ENCODE measurements at places on chromosomes 5 and 9.
A peak's percentile ranks its signal among the peaks of the same experiment; 100 is the strongest.

DNA sequence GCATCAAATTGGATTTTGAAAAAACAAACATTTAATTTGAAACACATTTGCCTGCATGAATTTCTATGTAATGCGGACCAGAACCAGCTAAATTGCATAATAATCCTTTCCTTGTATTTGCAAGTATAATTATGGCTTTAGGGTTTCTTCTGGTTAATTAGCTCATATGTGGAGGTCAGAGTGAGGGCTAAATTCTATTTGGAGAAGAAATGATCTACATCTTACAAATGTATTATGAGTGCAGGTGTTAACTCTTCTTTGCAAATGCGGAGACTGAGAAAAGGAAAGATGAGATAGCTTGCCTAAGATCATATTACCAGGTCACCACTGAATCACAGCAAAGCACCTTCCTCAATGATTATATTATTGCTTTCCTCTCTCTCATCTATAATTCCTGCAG, 194.7 kb downstream of the CDH9 start:
- DNase-seq, result no peak

- DNase-seq, result no peak
Observed at GRCh38 chr9:87199278-87199677, 252.0 kb upstream of the GAS1 start.

- no peak for DNase-seq
Observed at GRCh38 chr9:131477367-131477766, 25.4 kb upstream of the POMT1 start.

DNA sequence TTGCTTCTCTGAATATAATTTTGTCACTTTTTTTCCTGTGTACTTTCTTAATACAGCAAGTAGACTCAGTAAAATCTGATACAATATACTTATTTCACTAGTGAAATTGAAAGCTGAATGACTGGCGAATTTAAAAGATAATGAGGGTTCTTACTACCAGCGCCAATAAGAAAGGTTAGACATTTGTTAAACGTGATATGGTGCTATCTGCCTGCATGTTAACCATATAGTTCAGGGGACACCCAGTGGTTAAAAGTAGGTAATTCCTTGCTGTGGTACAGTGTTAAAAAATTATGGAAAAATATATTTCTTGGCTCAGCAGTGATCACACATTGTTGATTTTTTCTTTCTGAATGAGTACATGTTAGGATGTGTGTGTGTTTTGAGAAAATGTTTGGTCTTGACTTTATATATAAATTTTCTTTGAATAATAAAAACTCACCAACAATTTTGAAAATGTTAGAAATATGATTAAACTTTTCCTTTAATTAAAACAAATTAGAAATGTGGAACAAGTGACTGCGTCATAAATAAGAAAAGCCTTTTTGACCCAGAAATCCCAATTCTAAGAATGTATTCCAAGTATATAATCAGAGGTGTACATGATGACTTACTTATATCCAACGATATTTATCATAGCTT, 25.8 kb downstream of the CAST start:
- DNase-seq, result peak; percentile 16

GRCh38 chr5:144448457-144448856, 277.8 kb downstream of the KCTD16 start:
- no peak for DNase-seq

DNA sequence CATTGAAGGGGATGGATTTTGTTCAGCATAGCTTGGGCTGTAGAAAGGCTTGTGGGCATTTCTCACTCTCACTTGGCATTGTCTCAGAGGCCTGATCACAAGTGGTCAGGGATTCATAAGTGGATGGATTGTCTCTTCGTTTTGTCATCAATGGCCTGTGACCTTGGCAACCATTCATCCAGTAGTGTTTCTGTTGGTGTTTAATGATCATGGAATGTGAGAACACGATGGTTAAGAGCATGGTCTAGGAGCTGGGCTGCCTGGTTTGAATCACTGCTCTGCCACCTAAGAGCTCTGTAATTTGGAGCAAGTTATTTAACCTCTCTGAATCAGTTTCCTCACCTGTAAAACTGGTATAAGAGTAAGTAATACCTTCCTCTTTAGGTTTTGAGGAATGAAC, 430.1 kb upstream of the MEF2C start:
- no peak for DNase-seq

- DNase-seq, result no peak
Observed at GRCh38 chr9:87909310-87910041, 8.3 kb upstream of the SPATA31C1 start.

DNA sequence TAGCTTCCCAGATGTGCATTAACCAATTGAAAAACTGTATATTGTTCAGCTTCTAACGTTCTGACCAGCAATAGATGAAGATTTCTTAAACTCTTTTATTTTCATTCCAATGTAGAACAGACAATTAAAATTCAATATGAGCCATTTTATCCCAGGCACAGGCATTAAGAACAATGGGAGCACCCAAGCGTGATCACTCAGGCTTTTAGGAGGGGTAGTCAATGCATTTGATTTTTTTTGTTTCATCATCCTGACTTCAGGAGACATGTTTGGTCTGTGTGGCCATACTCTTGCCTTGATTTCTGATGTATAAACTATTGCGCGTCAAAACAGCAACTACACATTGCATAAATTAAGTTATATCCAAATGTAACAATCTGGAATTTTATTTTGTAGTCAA, 653.0 kb upstream of the RORB start:
- DNase-seq, result no peak

DNA sequence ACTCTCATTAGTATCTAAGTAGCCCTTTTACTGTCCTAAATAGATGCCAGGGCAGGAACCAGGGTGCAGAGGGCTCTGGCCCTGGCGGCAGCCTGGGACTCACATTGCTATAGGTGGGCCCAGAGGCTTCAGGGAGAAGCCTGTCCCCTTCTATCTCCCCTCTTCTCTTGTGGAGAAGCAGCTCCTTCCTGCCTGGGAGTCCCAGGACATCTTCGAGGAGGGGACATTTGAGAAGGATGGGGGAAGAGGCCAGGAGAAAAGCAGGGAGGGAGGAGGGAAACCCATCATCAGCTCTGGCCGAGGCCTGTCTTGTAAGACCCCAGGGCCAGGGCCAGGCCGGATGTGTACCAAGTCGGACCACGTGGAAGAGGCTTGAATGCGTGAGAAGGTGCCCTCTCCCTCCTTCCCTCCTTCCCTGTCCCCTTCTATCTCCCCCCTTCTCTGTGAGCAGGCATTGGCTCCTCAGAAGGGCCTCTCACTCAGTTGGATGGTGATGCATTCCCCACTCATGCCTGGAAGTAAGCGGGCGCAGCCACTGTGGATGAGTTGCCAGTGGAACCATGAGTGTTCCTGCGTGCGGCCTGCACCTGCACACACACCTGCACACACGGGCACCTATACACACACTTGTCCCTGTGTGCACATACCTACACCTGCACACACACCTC, 20.7 kb upstream of the LPCAT1 start:
- no peak for DNase-seq

GRCh38 chr9:124105266-124105665, 93.7 kb downstream of the LHX2 start:
- DNase-seq, result no peak

DNA sequence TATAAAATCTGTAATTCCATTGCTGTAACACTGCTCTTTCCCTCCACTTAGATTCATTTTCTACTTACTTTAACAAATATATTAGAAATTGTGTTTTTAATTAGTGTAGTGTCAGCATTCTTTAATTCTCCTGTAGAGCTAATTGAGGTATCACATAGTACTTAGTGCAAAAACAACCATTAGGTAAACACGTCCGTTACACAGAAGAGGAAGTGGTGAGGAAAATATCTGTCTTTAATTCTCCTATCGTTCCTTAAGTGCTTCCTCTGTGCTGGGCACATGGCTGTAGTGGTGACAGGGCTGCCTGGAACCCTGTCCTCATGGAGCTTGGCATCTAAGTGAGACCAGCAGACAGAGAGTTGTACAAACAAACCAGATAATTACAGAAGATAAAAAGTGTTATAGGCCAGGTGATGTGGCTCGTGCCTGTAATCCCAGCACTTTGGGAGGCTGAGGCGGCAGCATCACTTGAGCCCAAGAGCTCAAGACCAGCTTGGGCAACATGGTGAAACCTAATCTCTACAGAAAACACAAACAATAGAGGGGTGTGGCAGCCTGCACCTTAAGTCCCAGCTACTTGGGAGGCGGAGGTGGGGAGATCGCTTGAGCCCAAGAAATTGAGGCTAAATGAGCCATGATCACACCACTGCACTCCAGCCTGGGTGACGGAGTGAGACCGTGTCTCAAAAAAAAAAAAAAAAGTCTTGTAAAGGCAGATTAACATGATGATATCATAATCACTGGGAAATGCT, 36.4 kb downstream of the PARP8 start:
- DNase-seq, result no peak

- DNase-seq, result no peak
Observed at GRCh38 chr9:134641990-134642384, 384 bp downstream of the COL5A1 start.

DNA sequence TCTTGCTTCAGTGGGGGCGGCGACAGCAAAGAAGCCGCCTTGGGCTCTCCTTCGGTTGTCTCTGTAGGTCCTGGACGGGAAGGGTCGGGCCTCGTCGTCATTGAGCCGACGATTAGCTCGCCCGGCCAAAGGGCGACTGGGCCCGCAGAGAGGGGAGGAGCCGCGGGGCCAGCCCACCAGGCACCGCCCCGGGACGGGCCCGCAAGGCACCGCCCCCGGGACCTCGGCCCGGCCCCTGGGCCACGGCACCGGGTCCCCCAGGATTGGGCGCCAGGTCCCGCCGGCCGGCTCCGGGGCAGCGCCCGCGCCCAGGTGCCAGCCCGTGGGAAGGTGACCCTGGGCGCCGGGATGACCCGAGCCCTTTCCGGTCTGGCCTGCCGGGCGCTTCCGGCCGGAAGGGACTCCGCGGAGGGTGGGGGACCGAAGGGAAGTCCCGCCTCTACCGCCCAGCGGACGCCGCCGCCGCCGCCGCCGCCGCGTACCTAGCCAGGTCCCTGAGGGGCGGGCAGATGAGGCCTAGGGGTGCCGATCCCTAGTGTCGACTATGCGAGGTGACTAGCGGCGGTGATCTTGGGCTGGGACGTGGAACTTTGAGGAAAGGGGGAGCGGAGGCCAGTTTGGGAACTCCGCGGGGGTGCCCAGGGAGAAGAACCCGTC, at the start of the genes GBA2 and RGP1:
Gene GBA2 (minus strand): TSS at position 371 of the 657 bp plus-strand sequence. CDS start 524 bp downstream, outside the sequence.
Gene RGP1 (plus strand): TSS at position 430 of the 657 bp plus-strand sequence. CDS start 469 bp downstream, outside the sequence.
- DNase-seq, result no peak

DNA sequence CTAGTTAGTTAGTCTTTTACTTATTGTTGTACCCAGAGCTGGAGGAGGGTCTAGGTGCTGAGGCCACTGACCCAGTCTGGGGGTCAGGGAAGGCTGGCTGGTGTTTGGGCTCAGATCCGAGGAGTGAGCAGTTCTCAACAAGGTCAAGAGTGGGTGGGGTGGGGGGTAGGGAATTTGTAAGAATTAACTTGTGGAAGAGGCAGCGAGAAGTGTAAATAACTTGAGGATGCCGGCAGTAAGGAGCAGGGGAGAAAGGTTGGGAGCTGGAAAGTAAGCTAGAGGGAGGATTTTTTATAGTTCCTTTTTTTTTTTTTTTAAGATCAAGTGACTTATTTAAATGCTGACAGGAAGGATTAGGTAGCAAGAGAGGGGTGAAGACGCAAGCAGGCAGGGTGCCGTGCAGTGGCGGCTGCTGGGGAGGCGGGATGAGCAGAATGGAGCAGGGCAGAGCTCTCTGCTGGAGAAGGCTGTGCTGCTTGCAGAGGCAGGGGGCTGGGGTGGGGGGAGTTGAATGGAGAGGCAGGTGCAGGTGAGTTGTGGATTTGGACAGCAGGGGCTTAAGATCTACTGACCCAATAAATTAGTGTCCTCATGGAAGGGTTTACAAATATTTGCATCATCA, 35.3 kb upstream of the SMIM32 start:
- no peak for DNase-seq

GRCh38 chr9:134690946-134691694, 49.5 kb downstream of the COL5A1 start:
- DNase-seq, result no peak

DNA sequence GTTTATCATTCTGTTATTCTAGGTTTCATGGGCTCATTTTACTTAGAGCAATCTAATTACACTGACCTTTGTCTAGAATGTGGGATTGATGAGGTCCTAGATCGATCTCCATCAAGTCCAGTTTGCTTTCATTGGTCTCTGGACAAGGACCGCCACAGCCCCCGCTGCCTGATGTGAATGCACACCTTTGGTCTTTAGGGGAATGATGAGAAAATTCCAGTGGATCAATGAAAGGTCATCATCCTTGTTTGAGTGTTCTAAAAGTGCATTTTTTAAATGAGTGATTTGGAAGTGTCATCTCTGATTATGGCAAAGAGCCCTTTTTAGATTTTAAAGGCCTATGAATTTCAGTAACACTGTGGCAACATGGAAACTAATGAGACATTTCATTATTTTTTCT, 2.2 kb upstream of the ANKH start:
- DNase-seq, result no peak

DNA sequence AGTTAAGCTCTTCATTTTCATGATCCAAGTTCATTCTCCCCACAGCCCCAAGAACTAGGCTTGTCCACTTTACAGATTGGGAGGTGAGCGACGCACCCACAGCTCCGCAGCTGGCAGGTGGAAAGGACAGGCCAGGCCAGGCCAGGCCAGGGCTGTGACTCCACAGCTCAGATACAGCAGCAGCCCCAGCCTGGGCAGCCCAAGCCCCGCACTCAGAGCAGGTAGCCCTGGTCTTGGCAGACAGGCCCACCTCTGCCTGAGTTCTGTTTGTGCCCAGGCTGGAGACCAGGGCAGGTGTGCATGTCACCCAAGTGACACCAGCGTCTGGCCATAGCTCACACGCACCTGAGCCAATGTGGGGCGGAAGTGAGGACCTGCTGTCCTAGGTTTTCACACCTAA, 124.7 kb downstream of the WNK2 start:
- no peak for DNase-seq

DNA sequence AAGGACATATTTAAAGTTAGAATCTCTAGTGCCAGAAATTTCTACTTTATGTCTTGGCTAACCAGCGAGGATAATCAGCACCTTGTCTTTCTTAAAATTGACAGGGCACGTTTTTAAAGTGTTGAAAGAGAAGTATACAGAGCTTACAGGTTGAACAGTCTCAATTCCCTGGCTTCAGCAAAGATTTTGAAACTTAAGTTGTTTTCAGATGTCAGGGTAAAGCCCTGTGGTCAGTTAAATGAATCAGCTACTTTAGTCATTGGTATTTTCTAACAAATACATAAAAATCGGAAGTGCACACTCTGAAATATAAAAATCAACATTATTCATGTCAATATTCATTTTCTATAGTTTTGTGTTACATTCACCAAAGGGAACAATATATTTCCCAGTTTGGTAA, 29.1 kb downstream of the SNCAIP start:
- no peak for DNase-seq

DNA sequence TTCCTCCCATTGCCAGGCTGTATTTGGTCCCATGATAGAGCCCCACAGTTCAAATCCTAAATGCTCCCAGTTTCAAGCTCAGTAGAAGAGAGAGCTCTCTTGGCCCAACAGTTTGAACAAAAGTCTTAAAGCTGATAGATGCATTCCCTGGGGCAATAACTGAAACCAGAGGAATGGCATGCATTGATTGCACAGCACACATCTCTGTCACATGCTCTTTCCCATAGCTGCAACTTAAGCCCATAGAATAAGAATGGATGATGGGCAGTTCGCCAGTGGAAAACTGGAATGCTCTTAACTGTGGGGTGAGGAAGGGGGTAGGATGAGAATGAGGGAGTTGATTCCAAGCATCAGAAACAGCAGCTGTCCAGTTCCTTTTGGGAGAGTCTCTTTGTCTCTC, 1942.4 kb upstream of the WWC1 start:
- no peak for DNase-seq
